Non-pigmented ciliary epithelial cell (primary cell): ENCODE measurements at places on chromosomes 5 and 9.
A peak's percentile ranks its signal among the peaks of the same experiment; 100 is the strongest.

GRCh38 chr5:116778651-116779280 lies 204.1 kb upstream of the SEMA6A start:
- DNase-seq = no peak

- DNase-seq = no peak
Observed at GRCh38 chr9:101846161-101846560, 107.7 kb upstream of the GRIN3A start.

DNA sequence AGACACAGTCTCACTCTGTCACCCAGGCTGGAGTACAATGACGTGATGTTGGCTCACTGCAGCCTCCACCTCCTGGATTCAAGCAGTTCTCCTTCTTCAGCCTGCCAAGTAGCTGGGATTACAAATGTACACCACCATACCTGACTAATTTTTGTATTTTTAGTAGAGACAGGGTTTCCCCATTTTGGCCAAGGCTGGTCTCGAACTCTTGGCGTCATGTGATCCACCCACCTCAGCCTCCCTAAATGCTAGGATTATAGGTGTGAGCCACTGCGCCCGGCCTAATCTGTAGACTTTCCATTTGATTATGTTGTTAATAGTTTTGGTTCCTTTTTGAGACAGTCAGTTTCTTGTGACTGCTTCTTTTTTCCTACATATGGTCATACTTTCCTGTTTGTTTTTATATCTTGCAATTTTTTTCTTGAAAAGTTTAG lies 31.0 kb downstream of the MTREX start:
- no peak for DNase-seq

DNA sequence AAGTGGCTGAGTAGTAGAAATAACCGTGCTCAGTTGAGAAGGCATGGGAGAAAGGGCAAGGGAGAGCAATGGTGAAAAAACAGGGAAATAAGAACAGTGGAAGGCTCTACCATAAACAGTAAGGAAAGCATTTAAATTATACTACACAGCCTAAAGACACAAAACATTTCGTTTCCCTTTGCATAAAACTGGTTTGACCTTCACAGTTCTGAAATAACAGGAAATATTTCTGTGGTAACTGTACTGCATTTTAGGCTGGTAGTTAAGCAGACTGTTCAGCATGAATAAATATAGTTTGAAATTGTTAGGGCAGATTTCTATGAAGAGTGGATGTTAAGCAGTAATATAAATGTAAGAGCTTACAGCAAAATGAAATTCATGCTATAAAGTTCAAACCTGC lies 147.5 kb downstream of the CSNK1G3 start:
- DNase-seq = no peak

DNA sequence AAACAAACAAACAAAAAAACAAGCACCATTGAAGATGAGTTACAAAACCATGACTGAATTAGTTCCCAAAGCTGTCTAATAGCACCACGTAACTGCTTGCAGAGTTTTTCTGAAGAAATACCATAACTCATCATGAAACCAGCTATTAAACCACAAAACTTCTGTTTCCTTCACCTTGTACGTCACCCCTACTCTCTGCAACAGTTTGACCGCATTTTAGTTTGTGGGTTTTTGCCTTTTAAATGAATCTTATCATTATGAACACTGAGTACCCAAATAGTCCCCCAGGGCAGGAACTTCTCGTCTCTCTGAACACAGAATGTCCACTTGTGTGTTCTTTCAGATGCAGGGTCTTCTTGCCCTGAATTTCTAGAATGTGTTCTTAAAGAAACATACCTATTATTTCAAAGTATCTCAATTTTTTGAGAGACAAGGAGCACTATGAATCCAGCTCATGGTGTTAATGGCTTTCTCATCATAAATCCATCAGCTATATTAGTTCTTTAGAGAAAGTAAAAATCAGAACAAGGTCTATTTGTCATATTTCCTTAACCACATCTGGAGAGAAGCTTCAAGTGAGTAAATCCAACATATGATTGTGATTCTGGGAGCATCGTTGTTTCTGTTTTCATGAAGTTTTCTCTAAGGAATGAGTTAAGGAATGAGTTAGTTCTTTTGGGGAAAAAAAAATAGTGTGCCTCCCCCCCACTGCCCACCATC lies 210.6 kb downstream of the AUH start:
- peak; percentile 91 for DNase-seq

GRCh38 chr5:1002836-1003235 lies 5.8 kb upstream of the NKD2 start:
- DNase-seq = no peak

DNA sequence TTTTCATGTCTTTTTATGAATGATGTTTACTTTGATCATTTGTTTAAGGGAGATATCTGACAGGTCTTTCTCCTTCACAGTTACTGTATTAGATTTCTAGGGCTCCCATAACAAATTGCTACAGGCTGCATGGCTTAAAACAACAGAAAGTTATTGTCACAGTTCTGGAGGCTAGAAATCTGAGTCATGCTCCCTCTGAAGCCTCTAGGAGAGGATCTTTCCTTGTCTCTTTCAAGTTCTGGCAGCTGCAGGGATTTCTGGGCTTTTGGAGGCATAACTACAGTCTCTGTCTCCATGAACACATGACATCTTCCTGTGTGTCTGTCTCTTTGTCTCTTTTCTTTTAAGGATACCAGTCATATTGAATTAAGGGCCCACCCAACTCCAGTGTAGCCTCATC lies 557.3 kb upstream of the SEMA6A start:
- no peak for DNase-seq

DNA sequence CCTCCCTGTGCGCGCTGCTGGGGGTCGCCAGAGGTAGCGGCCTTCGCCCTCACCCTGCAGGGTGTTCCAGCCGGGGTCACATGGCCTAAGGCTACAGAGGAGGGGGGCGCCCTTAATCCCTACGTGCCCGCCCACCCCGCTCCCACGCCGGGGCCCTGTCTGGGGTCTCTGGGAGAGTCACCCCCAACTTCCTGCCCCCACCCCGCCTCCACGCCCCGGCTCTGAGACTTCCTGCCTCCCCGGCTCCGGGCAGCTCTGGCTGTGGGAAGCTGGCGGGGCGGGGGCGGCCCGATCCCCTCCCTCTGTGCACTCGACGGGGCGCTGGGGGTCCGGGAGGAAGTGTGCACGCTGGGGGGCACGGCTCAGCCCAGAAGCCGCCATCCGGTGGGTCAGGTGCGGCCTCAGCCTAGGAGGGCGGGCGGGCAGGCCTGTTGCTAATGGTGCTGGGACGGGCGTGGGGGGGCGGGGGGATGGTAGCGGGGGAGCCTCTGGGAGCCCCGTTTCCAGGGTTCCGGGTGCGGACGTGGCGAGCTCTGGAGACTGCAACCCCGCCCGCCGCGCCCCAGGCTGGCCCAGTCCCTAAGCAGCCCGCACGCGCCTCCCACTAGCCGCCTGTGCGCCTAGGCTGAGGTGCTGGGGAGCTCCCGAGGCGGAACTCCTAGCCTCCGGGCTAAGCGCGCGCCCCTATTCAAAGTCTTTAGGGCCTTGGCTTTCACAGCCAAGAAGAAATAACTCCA lies 61.6 kb downstream of the CXXC5 start:
- DNase-seq = no peak

DNA sequence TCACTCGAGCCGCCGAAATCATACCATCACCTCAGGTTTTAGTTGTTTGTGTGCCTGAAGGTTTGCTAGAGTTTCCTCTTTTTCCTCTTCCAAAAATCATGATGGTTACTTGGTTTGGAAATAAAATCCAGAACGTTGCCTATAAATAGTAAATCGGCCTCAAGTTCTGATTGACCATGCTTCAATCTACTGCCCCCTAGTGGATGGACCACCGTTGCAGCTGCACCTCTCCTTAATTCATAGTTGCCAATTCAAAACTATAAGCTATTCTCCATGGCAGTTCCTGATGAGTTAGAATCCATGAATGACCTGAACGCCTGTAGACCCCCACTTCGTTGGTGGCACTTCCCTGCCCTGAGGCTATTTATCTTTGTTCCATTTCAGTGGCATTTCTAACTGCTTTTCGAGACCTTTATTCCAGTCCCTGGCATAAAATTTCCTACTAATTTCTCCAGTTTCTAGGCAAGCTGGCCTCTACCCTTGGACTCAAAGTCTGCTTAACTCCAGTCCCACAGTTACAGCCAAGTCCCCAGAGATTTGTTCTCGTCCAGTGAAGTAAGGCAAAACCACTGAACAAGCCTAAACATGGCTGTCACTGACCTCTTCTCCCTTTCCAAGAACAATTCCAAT lies 422.6 kb downstream of the EFNA5 start:
- no peak for DNase-seq

GRCh38 chr5:171574376-171574775 lies 154.9 kb downstream of the FGF18 start:
- no peak for DNase-seq

GRCh38 chr9:121868626-121869025 lies 217.2 kb downstream of the DAB2IP start:
- no peak for DNase-seq

GRCh38 chr5:34005681-34006080 lies 2.2 kb downstream of the AMACR start:
- no peak for DNase-seq

GRCh38 chr5:176748073-176748966 lies 62.0 kb upstream of the UNC5A start:
- no peak for DNase-seq

DNA sequence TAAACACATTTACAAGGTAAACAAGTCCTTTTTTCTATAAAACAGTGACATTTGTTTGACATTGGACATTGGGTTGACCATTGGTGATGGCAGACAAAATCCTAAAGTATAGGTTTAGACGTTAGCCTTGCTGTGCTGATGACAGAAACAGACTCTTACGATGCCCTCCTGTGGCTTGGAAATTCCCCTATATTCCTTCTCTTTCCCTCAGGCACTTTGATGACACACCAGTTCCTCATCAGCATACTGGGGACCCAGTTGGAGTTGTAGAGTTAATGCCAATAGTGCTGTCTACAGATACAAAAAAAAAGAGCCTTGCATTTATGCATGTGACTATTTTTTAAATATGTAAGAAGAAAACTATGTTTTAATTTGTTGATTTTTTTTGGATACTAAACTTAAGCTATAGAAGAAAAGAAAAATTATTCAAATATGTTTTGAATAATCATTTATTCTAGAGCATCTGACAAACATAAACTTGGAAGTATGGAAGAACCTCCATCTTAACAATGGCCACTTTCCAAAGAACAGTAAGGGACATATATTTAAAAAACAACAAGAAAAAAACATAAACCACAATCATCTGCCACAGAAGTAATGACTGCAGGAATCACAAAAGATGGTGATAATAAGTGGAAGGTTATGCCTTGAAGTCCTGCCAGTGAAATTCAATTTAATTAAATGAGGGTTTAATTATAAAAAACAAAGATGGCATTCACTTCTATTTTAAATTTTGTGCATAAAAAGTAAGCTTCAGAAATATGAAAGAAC lies 75.6 kb upstream of the SNCAIP start:
- no peak for DNase-seq

GRCh38 chr5:78526049-78526525 lies 122.5 kb downstream of the LHFPL2 start:
- no peak for DNase-seq

- no peak for DNase-seq
Observed at GRCh38 chr5:180779985-180780610, 22.5 kb downstream of the MGAT1 start.

DNA sequence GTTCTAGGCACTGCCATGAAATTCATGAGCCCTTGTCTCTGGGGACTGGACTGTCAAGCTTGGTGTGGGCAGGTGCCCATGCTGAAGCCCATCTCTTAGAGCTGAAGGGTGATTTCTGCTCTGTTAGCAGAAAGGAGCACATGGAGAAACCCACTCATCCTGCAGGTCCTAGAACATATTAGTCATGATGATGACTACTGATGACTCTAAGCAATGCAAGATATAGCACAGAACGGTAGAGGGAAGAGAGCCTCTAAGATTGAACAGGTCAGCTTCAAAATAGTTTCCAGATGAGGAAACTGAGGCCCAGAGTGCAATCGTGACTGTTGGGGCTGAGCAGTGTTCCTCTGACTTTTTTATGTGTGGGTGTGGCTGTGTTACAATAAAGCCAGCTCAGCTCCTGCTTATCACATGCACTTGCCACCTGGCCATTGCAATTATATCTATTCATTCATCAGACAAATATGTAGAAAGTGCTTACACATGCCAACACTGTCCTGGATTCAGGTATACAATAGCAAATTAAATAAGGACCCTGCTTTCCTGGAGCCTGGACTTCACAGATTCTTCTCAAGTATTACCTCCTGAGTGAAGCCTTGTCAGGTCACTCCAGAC lies 140.2 kb upstream of the BRINP1 start:
- no peak for DNase-seq

GRCh38 chr5:43042176-43042625 lies 2.1 kb upstream of the ANXA2R start:
- no peak for DNase-seq

- no peak for DNase-seq
Observed at GRCh38 chr9:137304383-137305059, 2.5 kb upstream of the NRARP start.

DNA sequence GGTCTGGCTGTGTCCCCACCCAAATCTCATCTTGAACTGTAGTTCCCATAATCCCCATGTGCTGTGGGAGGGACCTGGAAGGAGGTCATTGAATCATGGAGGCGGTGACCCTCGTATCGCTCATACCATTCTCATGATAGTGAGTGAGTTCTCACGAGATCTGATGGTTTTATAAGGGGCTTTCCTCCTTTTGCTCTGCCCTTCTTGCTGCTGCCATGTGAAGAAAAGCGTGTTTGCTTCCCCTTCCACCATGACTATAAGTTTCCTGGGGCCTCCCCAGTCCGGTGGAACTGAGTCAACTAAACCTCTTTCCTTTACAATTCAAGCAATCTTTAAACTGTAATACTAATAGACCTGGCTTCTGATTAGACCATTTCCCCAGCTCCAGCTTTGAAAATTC lies 92.2 kb upstream of the SARDH start:
- no peak for DNase-seq

DNA sequence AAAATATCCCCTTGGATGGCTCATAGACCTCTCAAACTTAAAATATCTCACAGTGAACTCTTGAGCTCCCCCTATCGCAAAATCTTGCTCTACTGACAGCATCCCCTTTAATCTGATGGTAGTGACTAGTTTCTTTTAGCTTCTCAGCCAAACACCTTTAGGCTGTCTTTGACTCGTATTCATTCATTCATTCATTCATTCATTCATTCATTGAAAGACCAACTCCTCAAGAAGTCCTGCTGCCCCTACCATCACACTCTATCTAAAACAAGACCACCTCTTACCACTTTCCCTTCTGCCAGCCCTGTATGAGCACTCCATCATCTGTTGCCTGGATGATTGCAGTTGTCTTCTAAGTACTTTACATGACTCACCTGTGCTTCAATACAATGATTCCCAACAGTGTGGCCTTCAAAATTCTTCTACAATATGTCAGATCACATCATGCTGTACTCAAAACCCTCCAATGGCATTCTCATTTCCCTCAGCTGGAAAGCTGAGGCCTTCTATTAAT lies 46.8 kb downstream of the ITGA2 start:
- DNase-seq = no peak

DNA sequence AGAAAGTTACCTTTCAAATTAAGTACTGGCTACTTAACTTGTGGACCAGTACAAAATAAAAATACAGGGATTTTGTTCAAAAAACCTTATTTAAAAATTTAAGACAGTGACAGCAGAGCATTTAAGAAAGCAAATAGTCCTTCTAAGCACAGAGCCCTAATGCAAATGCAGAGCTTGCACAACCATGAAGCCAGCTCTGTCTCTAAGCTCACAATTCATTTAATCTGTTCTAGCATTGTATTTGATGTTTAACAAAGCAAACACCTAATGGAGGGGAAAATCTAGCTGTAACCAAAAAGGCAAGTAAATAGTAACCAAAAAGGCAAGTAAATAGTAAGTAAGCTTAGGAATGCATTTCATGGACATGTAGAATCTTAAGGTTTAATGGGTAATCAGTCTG lies 138.7 kb upstream of the GHR start:
- DNase-seq = no peak
